ENCODE measurements at places on chromosomes 5 and 9. TPM values are rescaled to one million over a fixed set of nuclear protein-coding genes. Genes with fewer than 3 reads are reported as not detected.

Gene WNT8A
- total RNA-seq = not detected

Gene RORB
- total RNA-seq = under 0.01 TPM

Gene SYK
- total RNA-seq = 29.7 TPM

Gene AHRR
- 0.53 TPM for total RNA-seq

Gene TPPP
- 1.6 TPM for total RNA-seq

Gene CYLC2
- not detected for total RNA-seq

Gene MARCOL
- total RNA-seq = not detected

Gene FOXD4L4
- total RNA-seq = under 0.01 TPM

Gene FAM78A
- under 0.01 TPM for total RNA-seq

Gene TOMM5
- total RNA-seq = 108 TPM

Gene ROR2
- 0.13 TPM for total RNA-seq

Gene OTP
- not detected for total RNA-seq

Gene TMEM252
- not detected for total RNA-seq

Gene N4BP3
- total RNA-seq = 4.5 TPM

Gene CNTFR
- not detected for total RNA-seq

Gene FOXD4L6
- total RNA-seq = 0.13 TPM

Gene MEF2C
- total RNA-seq = 0.26 TPM

Gene SLC1A3
- 3.4 TPM for total RNA-seq

Gene MEGF10
- 0.26 TPM for total RNA-seq

Gene SV2C
- not detected for total RNA-seq

Gene SPATA31C1
- total RNA-seq = not detected

Gene IFNB1
- total RNA-seq = 0.26 TPM

Gene LPAR1
- 16.8 TPM for total RNA-seq

Gene ORM2
- total RNA-seq = not detected

Gene DDX4
- under 0.01 TPM for total RNA-seq

Gene DMRT3
- not detected for total RNA-seq

Gene DMRT1
- not detected for total RNA-seq

Gene FRRS1L
- total RNA-seq = not detected

Gene FAM153A
- total RNA-seq = 0.64 TPM

Gene SPATA24
- 7.3 TPM for total RNA-seq

Gene PPP2R2B
- under 0.01 TPM for total RNA-seq

Gene PHF24
- 0.26 TPM for total RNA-seq

Gene DDX31
- 15.8 TPM for total RNA-seq

All from bronchial epithelial cell (primary cell).